ENCODE measurements at places on chromosomes 2 and 18. TPM values are rescaled to one million over a fixed set of nuclear protein-coding genes. Genes with fewer than 3 reads are reported as not detected.

GRCh38 chr2:156164091-156164720, 168.3 kb downstream of the NR4A2 start:
- no peak overlapping the region for H3K4me3 ChIP-seq
- peaks cover 6% of the 10 kb centered on the region for H3K4me1 ChIP-seq
- no peak overlapping the region for H3K27ac ChIP-seq

- no peak for DNase-seq
- no peaks in the 10 kb centered on the region for H3K4me1 ChIP-seq
- H3K27ac ChIP-seq = no peak overlapping the region
- H3K4me3 ChIP-seq = no peak overlapping the region
- H3K27me3 ChIP-seq = peaks cover 27% of the 10 kb centered on the region
- H3K36me3 ChIP-seq = no peaks in the 10 kb centered on the region
These were observed 33.6 kb upstream of the CELF4 start for GRCh38 chr18:37598966-37599896.

DNA sequence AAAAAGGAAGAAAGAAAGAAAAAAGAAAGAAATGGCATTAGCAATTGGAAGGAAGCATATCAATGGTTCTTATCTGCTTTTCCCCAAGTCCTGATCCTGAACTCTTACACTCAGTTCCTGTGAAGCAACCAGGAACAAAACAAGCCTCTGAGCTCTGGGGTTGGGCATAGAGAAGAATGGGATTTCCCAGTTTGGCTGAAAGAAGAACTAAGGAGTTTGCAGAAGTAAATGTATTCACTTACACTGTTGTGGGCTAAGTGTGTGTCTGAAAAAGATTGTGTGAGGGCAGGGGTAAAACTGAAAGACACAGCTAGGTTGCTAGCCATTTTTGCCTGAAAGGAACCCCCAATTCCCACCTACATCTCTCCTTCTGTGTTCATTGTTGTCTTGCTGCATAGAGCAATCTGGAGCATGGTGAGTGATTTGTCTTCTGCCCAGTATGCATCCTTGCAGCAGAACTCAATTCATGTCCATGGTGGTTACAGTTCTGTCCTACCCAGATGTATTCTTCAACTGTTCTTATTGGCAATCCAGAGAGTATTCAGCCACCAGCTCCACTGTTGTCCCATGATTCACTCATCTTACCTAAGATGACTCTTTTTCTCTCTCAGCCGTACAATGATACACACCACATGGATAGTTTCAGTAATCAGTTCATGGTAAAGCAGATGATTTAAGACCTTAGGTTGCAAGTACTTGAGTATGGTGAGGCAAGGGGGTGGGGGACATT, 348.7 kb downstream of the ARHGAP15 start:
- no peak overlapping the region for H3K27ac ChIP-seq
- H3K27me3 ChIP-seq = no peaks in the 10 kb centered on the region
- no peak overlapping the region for H3K4me3 ChIP-seq
- no peaks in the 10 kb centered on the region for H3K36me3 ChIP-seq
- peaks cover 11% of the 10 kb centered on the region for H3K4me1 ChIP-seq

MGAT4A gene
- 21.8 TPM for total RNA-seq

DNA sequence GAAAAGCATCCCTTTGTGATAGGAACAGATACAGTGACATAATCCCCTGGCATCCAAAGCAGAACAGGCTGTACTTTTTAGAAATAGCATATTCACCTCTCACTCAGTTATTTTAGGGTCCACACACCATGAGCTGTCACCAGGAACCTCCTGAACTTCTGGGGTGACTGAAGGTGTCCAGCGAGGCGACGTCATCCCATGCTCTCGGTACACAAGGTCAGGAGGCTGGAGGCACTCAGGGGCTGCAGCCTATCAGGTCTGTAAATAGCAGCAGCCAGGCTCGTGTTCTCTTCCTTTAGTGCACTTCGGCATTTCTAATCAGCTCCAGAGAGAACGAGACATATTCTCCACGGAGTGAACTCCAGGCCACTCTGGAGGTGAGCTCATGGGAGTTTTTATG, 98.3 kb downstream of the GATA6 start:
- no peak for DNase-seq
- H3K4me3 ChIP-seq = no peak overlapping the region
- no peak overlapping the region for H3K27ac ChIP-seq
- H3K27me3 ChIP-seq = no peaks in the 10 kb centered on the region
- H3K4me1 ChIP-seq = peaks cover 22% of the 10 kb centered on the region

- H3K36me3 ChIP-seq = no peaks in the 10 kb centered on the region
- H3K4me3 ChIP-seq = no peak overlapping the region
- no peak overlapping the region for H3K27ac ChIP-seq
- H3K27me3 ChIP-seq = no peaks in the 10 kb centered on the region
- peaks cover 18% of the 10 kb centered on the region for H3K4me1 ChIP-seq
These were observed 30.4 kb downstream of the ODC1 start for GRCh38 chr2:10417551-10418335.

GRCh38 chr18:11969904-11970835, 11.1 kb upstream of the IMPA2 start:
- H3K36me3 ChIP-seq = no peaks in the 10 kb centered on the region
- no peaks in the 10 kb centered on the region for H3K4me1 ChIP-seq
- DNase-seq = no peak
- H3K4me3 ChIP-seq = no peak overlapping the region
- H3K27me3 ChIP-seq = no peaks in the 10 kb centered on the region

C1QL2 gene
- not detected for total RNA-seq

DNA sequence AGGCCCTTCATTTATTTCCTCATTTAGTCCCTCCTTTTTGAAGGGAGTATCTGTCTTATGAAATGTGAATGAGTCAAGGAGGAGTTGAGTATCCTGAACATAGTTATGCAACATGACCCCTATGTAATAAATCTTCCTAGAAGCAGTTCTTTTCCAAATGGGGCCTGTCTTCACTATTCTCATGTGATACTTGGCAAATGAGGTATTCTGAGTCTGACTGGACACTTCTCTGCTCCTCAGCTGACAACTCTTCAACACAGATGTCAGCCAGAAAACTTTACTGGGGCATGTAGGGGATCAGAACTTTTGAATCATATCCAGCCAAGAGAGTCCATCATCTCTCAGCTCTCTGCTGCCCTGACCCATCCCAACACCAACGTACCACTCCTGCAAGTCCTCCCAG, 291.6 kb downstream of the ZNF385B start:
- no peak overlapping the region for H3K27ac ChIP-seq
- DNase-seq = no peak
- no peaks in the 10 kb centered on the region for H3K27me3 ChIP-seq
- H3K4me1 ChIP-seq = peaks cover 13% of the 10 kb centered on the region
- H3K4me3 ChIP-seq = no peak overlapping the region

DNA sequence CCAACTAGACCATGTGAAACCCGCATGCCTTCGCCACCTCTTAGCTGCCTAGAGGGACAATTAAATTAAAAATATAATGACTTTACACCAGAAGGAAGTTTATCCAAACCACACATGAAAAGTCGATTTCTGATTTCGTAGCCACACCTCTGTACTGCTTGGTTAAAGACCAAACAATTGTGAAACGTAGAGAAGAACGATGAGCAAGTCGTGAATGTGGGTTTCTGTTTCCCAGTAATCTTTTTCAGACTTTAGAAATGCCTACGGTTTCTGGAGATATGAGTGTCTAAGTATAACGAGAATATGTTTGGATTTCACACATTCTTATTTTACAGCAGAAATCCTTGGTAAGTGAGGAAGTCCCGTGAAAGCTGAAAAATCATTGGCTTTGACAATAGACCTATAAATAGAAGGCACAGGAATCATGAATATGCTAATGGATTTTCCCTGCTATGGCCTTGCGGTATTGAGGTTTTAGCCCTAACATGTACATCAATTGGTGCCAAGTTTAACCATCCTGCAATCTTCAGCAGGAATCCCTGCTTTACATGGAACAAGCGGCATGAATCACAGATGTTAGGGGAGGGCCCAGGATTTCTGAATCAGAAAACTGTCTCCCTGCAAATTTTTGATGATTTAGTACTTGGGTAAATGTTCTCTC, 105.6 kb downstream of the TTC32 start:
- H3K4me3 ChIP-seq = no peak overlapping the region
- H3K27ac ChIP-seq = no peak overlapping the region
- H3K4me1 ChIP-seq = peaks cover 6% of the 10 kb centered on the region
- H3K36me3 ChIP-seq = peaks cover 4% of the 10 kb centered on the region
- DNase-seq = no peak
- peaks cover 31% of the 10 kb centered on the region for H3K27me3 ChIP-seq

DNA sequence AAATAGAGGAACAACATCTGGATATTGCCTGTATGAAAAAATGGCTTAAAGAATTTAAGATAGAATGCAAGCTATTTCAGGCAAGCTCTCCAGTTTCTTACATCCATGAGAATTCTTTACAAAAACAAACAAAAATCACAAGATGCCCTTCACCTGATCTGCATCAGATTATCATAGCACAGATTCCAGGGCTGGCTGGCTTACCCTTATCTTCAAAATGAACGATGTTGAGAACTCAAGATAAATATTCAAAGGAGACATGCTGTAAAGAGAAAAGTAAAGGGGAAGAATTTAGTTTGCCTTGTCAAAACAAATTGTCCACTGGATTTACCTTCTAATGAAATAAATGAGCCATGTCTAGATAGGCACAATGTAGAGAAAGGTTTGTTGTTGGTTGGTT, 18.7 kb upstream of the SLC40A1 start:
- no peak overlapping the region for H3K27ac ChIP-seq
- H3K36me3 ChIP-seq = no peaks in the 10 kb centered on the region
- no peak for DNase-seq

MC4R gene
- not detected for total RNA-seq

Data from Calu3 (cell line).